ENCODE measurements at places on chromosomes 5 and 9.

GRCh38 chr5:118844351-118844750, 144.0 kb downstream of the DTWD2 start:
- no peak for DNase-seq

- DNase-seq, result no peak
These were observed 49.4 kb downstream of the SLC6A7 start for GRCh38 chr5:150239099-150239793.

DNA sequence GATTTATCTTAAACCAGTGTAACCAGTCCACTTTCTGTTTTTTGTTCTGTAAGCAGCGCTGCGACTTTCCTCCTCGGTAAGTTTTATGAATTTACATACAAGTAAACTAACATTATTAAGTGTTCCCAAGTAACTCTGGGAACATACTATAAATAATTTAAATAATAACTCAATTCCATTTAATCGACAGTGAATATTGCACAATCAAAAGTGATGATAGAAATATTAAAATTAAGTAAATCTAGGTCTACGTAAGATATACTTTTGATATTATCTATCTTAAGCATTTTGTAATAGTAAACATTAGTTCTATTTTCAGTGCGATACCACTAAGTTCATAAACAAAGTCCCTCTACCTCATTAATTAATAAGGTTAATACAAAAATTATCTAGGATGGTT, 7.8 kb downstream of the NFIB start:
- no peak for DNase-seq

DNA sequence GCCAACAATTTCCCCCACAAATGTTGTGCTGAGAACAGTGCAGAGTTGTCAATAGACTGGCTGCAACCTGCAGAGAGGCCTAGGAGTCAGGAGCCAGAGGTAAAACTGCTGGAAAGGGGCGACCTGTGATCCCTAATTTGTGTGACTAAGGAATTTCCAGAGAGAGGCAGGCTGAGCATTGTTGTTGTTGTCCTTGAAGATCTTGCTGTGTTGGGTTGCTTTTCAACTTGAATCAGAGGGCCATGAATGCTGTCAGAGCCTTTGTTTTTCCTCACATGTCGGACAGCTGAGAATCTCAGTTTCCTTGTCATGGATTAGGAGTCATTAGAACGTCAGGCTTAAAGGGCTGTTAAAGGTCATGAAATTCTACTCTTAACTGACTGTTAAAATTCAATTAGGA, 134.6 kb upstream of the ASTN2 start:
- DNase-seq, result no peak

- DNase-seq, result no peak
These were observed 491 bp upstream of the CTSL start for GRCh38 chr9:87725356-87725899.

DNA sequence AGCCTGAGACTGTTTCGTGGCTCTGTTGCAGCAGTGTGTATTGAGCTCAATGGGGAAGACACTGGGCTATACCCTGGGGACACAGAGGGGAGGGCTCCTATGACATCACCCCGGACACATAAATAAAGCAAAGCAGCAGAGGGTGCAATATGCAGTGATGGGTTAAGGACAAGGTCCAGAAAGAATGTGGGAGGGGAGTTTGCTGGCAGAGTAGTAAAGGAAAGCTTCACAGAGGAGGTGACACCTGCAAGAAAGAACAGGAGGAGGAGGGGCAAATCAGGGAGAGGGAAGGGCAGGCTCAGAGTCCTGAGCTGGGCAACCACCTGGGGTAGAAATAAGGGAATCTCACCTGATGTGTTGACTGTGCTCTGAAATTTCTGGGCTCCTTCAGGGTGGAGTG, 35.3 kb upstream of the CDKN2AIPNL start:
- no peak for DNase-seq

GRCh38 chr5:42876375-42876844, 64.7 kb upstream of the SELENOP start:
- no peak for DNase-seq

DNA sequence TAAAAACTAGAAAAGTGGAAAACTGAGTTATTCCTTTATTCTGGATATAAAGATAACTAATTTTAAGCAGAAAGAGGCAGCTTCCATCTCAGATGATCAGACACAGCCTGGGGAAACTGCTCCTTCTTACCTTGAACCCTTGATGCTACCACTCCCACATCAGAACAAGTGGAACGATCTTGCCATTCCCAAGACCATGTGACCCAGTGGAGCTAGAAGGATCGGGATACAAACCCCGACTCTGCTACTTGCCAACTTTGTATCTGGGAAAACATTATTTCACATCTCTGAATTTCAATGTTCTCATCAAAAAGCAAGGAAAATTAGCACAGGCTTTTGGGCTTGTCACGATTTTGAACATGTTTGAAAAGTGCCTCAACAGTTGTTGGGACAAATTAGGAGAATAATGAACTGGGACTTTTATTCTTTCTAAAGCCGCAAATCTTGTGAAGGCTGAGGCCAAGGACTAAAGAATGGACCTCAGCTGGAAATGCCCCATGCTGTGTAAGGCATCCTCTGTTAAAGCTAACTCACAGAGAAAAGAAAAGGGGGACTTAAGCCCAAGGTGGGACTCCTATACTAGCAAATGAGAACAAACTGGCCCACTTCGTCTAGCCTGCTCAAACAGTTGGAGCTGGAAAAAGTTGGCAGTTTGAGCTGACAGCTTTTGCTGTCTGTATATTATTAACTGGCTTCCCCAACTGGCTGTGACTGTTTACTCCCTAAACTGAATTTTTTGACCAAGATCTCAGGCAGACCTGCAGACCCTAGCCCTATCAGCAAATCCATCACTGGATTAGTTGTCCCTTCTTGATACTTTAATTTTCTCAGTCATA, 552.3 kb downstream of the EFNA5 start:
- DNase-seq, result no peak

DNA sequence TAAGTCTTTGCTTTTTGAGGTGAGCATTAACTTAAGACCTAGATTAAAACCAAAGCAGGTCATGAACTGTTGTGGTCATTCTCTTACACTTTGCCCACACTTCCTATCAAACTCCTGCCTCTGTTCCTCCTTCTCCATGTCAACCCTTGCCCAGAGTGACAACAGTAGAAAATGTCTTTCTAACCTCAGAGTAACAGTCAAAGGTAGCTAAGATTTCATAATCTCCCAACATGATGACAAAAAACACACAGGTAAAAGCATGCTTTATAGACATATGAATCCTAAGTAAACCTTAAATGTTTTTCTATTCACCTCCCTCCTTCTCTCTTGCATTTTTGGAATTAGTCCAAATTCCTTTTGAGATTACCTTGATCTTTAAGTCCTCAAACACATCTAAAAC, 422.3 kb downstream of the SPATA31D1 start:
- no peak for DNase-seq

GRCh38 chr9:137434498-137435380, 6.4 kb downstream of the ENTPD8 start:
- no peak for DNase-seq

- DNase-seq, result no peak
These were observed 137.7 kb downstream of the WDR41 start for GRCh38 chr5:77354454-77354853.

DNA sequence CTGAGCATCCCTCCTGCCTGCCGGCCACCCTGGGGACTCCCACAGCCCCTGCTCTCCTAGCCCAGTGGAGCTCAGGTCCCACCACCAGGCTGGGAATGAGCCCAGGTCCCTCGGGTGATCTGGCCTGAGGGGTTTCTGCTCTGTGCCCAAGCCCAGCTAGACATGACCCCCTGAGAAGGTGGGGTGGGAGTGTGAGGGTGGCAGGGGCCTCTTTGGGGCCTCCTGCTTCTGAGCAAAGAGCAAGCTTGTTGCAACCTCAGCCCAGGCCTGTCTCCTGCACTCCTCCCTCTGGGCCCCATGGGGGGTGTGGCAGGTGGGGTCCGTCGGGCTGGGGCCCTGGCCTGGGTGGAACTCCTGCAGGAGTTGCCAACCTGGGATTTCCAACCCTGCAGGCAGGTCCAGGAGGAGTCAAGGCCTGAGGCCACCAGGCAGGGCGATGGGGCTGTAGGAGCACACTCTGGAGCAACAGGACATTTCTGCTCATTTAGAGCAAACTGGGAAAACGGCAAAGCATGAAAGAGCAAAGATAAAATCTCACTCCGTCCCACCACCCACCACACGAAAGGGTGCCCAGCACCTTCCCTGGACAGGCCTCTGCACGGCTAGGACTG, 11.4 kb upstream of the NRARP start:
- no peak for DNase-seq

DNA sequence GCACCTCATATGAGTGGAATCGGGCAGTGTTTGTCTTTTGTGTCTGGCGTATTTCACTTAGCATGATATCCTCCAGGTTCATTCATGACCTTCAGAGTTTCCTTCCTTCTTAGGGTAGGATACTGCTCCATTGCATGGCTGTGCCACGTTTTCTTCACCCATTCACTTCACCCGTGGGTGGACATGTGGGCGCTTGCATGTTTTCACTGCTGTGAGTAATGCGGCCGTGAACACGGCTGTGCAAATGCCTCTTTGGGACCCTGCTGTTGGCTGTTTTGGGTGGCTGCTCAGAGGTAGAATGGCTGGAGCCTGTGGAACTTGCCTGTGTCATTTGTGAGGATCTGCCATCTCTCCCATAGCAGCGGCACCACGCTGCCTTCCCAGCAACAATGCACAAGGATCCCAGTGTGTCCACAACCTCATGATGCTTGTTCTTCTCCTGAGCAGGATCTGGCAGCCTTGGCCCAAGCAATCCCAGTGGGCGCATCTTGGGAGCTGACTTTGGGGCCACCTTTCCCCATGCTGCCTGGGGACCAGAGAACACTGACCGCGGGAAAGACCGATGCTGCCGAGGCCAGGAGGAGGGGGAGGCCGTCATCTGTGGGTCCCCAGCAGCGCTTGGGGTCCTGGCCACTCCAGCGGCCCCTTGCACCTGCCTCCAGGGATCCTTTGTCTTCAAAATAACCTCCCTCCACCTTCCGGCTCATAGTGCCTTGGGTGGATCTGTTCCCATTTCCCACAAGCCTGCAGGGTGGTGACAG, 2.3 kb upstream of the SCGB3A1 start:
- no peak for DNase-seq

- DNase-seq, result no peak
These were observed 81.6 kb downstream of the PPP2R2B start for GRCh38 chr5:146796911-146797310.

- DNase-seq, result no peak
These were observed 227.8 kb downstream of the SEMA5A start for GRCh38 chr5:9318031-9318430.

- no peak for DNase-seq
These were observed 99.3 kb upstream of the ERCC6L2 start for GRCh38 chr9:95776176-95776575.

DNA sequence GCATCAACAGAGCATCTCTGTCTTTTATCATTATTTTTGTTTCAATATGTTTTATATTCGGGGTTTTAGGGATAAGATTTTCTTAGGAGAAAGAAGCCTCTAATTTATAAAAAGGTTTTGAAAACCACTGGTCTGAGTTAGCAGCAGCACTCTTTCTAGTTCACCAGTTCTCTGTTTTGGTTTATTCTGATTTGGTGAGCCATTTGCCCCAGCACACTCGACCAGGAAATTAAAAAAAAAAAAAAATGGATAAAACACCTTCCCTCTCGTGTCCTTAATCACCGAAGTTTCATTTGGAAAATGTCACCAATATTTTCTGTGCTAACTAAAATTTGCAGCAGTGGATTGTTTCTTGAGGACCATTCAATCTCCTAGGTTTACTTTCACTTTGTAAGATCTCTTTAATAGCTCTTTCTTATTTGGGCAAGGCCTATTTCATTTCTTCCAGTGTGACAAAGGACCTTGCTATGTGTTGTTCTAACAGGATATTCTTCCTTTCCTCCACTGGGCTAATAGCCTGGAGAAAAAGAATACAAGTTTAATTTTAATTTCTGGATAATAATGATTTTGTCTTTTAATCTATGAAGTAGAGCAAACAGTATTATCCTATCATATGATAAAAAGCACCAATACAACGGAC, 57.8 kb upstream of the ANXA1 start:
- no peak for DNase-seq

- DNase-seq, result no peak
These were observed 367.5 kb downstream of the DEPDC1B start for GRCh38 chr5:60332244-60333004.

DNA sequence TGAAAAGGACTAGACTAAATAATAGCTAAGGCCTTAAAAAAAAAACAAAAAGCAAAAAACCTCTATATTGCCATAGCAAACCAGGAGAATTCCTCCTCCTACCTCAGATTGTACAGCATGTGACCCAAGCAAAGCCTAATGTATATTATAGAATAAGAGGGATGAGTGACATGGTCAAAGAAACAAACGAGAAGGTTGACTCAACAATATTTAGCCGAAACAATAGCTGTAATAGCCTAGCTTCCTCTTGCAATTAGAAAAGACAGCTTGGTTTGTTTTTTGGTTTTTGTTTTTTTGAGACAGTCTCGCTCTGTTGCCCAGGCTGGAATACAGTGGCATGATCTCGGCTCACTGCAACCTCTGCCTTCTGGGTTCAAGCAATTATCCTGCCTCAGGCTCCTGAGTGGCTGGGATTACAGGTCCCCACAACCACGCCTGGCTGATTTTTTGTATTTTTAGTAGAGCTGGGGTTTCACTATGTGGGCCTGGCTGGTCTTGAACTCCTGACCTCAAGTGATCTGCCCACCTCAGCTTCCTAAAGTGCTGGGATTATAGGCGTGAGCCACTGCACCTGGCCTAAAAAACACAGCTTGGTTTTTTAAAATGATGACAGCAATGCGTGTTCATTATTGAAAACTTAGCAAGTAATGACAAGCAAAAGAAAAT, 5.6 kb downstream of the NLN start:
- DNase-seq, result no peak

DNA sequence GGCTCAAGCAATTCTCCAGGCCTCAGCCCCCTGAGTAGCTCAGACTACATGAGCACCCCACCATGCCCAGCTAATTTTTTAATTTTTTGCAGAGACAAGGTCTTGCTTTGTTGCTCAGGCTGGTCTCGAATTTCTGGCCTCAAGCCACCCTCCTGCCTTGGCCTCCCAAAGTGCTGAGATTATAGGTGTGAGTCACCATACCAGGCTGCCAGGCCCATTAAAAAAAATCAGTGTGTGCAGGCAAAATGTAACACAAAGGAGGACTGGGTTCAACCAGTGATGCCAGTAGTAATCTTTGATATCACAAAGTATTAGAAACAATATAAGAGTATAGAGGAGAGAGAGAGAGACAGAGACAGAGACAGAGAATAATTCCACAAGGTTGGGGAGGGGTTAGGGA, 322.7 kb downstream of the MSX2 start:
- no peak for DNase-seq

- no peak for DNase-seq
These were observed 120.0 kb upstream of the CACNA1B start for GRCh38 chr9:137757613-137758029.
